ENCODE measurements at places on chromosomes 3 and 15. TPM values are rescaled to one million over a fixed set of nuclear protein-coding genes. Genes with fewer than 3 reads are reported as not detected.

GRCh38 chr3:121998030-121998580 lies 23.9 kb downstream of the ILDR1 start:
- H3K36me3 ChIP-seq: no peaks in the 10 kb centered on the region
- DNase-seq: no peak
- no peak overlapping the region for H3K4me3 ChIP-seq
- H3K27me3 ChIP-seq: no peaks in the 10 kb centered on the region
- no peaks in the 10 kb centered on the region for H3K4me1 ChIP-seq

DNA sequence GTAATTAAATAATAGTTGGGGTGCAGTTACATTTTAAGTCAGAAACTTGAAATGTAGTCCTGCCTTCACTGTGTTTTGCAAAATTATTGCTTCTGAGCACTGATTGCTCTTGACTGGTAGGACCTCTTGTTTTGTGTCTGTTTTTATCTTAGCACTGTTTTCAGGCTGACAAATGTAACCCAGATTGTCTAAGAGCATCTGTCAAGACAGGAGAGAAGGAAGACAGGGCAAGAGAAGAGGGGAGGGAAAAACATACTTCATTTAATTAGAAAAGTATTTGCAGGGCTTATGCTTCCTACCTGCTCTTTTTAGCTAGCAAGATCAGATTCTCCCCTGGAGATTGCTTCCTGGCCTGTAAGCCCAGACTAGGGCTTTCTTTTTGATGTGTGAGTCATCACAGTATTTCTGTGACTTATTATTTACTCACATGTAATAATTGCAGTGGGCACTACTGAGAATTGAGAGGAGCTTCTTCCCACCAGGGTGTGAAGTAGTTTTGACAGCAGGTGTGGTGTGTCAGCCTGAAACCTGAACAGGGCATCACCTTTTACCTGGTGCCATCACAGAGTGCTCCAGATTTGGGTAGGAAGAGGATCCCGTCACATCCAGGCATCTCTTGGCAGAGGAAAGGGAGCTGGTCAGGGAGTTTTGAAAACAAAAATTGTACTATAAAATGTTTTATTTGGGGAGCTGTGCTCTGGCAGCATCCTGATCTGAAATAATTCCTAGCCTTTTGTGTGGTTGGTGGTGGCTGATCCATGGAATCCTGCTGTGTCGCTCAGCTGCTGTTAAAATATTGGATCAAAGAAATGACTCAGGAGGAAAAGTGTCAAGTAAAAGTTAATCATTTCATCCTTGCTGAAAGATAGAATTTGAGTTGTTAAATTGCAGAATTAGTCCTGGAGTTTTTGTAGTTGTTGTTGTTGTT lies 98.2 kb downstream of the TMEM108 start:
- DNase-seq: no peak
- no peak overlapping the region for H3K27ac ChIP-seq
- no peaks in the 10 kb centered on the region for H3K36me3 ChIP-seq
- H3K4me3 ChIP-seq: no peak overlapping the region
- no peaks in the 10 kb centered on the region for H3K4me1 ChIP-seq
- no peaks in the 10 kb centered on the region for H3K27me3 ChIP-seq

GRCh38 chr15:30953731-30954378 lies 37.6 kb downstream of the MTMR10 start:
- peaks cover 85% of the 10 kb centered on the region for H3K36me3 ChIP-seq
- peak; percentile 81 for DNase-seq
- no peak overlapping the region for H3K27ac ChIP-seq
- H3K4me1 ChIP-seq: no peaks in the 10 kb centered on the region
- no peak overlapping the region for H3K4me3 ChIP-seq

DNA sequence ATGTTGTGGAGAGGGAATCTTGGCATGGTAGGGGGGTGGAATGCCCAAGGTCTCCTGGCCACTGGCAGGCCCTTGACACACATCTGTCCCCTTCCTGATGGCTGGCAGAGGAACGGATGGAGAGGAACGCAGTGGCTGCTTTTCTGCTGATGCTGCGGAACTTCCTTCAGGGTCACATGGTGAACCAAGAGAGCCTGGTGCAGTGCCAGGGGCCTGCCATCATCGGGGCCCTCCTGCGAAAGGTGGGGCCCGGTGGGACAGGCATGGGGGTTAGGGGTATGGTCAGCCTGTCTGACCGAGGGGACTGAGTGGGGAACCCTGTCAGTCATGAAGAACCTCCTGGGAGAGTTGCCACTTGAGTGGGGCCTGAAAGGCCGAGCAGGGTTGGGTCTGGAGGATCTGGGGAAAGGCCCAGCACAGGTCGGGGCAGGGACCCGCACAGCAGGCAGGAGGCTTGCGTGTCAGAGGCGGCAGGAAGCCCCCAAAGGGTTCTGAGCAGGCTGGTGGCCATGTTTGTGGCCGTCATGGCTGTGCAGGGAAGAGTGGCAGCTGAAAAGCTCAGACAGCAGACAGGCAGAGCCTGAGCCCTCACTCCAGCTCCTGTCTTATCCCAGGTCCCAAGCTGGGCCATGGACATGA lies 18.1 kb downstream of the NBEAL2 start:
- no peak overlapping the region for H3K27ac ChIP-seq
- H3K36me3 ChIP-seq: peaks cover 20% of the 10 kb centered on the region
- H3K4me3 ChIP-seq: no peak overlapping the region
- H3K4me1 ChIP-seq: no peaks in the 10 kb centered on the region

DNA sequence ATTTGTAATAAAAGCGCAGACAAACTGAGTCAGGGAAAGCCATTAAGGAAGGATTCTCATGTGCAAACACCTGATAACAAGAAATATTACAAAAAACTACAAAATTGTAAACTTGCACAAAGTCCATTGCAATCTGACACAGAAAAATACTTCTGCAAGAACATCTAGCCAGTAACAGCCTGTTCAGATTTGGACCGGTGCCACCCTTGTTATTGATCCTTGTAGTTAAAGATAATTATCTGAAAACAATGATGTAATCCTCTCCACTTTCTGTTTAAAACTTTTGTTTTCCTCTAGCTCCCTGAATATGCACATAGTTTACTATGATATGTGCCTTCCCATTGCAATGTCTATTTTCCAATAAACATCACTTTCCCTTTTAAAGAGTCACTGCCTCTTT lies 1090.2 kb downstream of the PLOD2 start:
- no peaks in the 10 kb centered on the region for H3K36me3 ChIP-seq
- H3K4me3 ChIP-seq: no peak overlapping the region
- H3K4me1 ChIP-seq: no peaks in the 10 kb centered on the region

GRCh38 chr3:10846657-10846975 lies 30.6 kb downstream of the SLC6A11 start:
- no peak overlapping the region for H3K4me3 ChIP-seq
- DNase-seq: no peak
- no peaks in the 10 kb centered on the region for H3K4me1 ChIP-seq

DNA sequence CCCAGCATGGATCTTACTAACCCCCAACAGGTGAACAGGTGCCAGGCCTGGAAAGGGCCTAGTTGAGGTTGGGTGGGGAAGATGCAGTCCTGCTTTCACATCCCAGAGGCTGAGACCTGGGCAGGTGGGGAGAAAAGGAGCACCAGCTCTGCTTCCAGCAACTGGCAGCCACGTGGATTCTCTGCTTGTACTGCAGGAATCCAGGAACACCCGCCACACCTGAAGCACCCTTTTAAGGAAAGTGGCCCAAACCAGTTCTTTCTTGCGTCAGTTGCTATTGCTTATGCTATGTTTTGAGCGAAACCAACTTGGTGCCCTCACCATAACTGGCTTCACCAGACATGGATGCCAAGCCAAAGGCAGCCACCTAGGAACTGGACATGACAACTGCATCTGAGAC lies 28.1 kb upstream of the NEO1 start:
- no peak for DNase-seq
- H3K4me3 ChIP-seq: no peak overlapping the region
- H3K36me3 ChIP-seq: no peaks in the 10 kb centered on the region
- H3K4me1 ChIP-seq: no peaks in the 10 kb centered on the region
- H3K27ac ChIP-seq: no peak overlapping the region

GRCh38 chr3:150217691-150218090 lies 190.4 kb upstream of the TSC22D2 start:
- DNase-seq: no peak
- H3K4me1 ChIP-seq: no peaks in the 10 kb centered on the region
- H3K4me3 ChIP-seq: no peak overlapping the region

DNA sequence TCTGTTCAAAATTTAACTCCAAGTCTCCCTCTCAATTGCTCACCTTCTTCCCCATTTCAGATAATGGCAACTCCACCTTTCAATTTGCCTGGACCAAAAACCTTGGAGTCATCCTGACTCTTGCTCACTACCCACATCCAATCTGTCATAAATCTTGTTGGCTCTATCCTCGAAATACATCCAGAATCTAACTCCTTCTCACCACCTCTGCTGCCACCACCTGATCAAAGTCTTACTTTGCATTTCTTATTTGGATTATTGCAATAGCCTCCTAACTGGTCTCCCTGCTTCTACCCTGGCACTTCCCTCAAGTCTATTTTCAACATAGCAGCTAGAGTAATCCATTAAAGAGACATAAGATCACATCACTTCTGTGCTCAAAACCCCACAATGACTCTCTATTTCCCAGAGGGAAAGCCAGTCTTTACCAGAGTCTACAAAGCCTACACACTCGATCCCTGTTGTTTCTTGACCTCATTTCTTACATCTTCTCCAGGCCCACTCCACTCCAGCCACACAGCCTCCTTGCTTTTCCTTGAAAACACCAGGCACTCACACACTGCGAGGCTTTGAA lies 86.6 kb downstream of the GPR156 start:
- no peaks in the 10 kb centered on the region for H3K27me3 ChIP-seq
- H3K36me3 ChIP-seq: no peaks in the 10 kb centered on the region
- no peak overlapping the region for H3K4me3 ChIP-seq
- H3K27ac ChIP-seq: no peak overlapping the region

DNA sequence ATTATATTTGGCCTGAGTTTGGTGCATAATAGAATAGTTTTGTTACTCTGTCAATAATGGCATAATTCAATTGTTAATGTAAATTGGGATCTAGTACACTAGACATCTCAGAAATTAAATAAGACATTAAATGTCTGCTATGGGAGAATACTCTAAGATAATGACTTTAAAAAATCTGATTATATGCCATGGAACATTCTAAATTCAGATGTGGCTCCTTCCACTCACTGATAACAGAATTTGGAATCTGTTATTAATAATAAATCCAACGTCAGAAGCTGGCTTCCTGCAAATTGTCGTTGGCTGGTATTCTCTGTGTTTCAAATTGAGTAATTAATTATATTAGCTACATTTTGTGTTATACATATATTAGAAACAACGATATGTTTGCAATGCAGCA lies 258.1 kb downstream of the CNTN6 start:
- H3K4me1 ChIP-seq: no peaks in the 10 kb centered on the region
- no peaks in the 10 kb centered on the region for H3K27me3 ChIP-seq
- H3K36me3 ChIP-seq: no peaks in the 10 kb centered on the region
- H3K27ac ChIP-seq: no peak overlapping the region
- H3K4me3 ChIP-seq: no peak overlapping the region
- no peak for DNase-seq

- peaks cover 5% of the 10 kb centered on the region for H3K4me1 ChIP-seq
- H3K27me3 ChIP-seq: no peaks in the 10 kb centered on the region
- peak; percentile 58 for DNase-seq
Measured at GRCh38 chr15:51401872-51402517, 60.5 kb downstream of the GLDN start.

DNA sequence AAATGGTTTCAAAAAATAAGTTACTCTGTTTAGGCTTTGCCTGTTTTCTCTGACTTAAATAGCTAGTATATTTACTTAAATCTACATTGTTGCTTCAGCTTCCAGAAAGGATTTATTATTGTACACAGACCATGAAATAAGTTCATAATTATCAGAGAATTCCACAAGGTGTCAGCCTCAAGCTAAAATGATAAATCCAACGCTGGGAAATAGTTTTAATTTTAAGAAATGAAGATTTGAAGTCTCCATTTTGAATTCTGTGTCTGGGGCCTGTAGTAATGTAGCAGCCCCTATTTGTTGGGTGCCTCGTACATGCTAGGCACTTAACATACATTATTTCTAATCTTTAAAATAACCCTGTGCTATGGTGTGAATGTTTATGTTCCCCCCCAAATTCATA lies 92.6 kb upstream of the KCNMB2 start:
- H3K27ac ChIP-seq: no peak overlapping the region
- H3K4me1 ChIP-seq: no peaks in the 10 kb centered on the region

Gene TAGLN3
- polyA plus RNA-seq: not detected

Gene PAK2
- polyA plus RNA-seq: 19.4 TPM

Gene SPINT1
- 2.2 TPM for polyA plus RNA-seq

Gene DUOXA2
- 0.07 TPM for polyA plus RNA-seq

Gene SCAANT1
- not detected for polyA plus RNA-seq

All from liver (tissue), 10 donors.